ENCODE measurements at places on chromosomes 3 and 15. TPM values are rescaled to one million over a fixed set of nuclear protein-coding genes. Genes with fewer than 3 reads are reported as not detected.

The MFGE8 gene
- total RNA-seq = 32.0 TPM

The FAM81A gene
- 2.5 TPM for total RNA-seq

The ITGA11 gene
- not detected for total RNA-seq

The WDR93 gene
- total RNA-seq = 0.22 TPM

The SOX14 gene
- not detected for total RNA-seq

The KBTBD13 gene
- not detected for total RNA-seq

- peaks cover 22% of the 10 kb centered on the region for H3K36me3 ChIP-seq
Observed at GRCh38 chr3:113498221-113499005, 16.5 kb downstream of the SPICE1 start.

- peaks cover 18% of the 10 kb centered on the region for H3K27me3 ChIP-seq
- no peak for DNase-seq
- no peaks in the 10 kb centered on the region for H3K36me3 ChIP-seq
- no peak overlapping the region for H3K27ac ChIP-seq
- no peak overlapping the region for H3K4me3 ChIP-seq
- no peaks in the 10 kb centered on the region for H3K4me1 ChIP-seq
Observed at GRCh38 chr3:3109407-3110298, 521 bp downstream of the IL5RA start.

DNA sequence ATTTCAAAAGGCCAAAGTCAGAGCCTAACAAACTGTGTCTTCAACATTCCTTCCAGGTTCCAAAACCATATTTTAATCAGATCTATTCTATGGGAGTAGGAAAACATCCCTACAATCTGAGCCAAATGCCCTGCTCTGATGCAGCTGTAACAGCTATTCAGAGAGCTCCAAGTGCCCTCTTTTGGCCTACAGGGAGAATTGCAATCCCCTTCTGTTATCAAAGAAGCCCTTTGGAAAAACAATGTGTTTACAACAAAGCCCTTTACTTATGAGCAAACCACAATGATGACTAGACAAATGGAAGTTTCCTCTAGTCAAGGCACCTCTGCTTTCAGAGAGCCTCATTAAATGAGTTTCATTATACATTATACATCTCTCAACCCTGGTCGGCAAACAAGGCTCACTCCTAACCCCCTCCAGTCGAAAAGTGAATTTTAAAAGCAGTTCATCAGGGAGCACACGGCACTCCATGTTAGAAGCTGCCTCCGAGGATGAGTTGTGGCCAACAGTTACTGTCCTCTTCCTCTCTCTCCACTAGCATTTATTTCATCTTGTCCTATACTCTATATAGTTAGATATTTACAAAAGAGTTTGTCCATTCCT lies 42.6 kb upstream of the TMCO5A start:
- no peak overlapping the region for H3K27ac ChIP-seq
- H3K4me3 ChIP-seq = no peak overlapping the region
- DNase-seq = peak; percentile 72
- H3K27me3 ChIP-seq = peaks cover 23% of the 10 kb centered on the region

DNA sequence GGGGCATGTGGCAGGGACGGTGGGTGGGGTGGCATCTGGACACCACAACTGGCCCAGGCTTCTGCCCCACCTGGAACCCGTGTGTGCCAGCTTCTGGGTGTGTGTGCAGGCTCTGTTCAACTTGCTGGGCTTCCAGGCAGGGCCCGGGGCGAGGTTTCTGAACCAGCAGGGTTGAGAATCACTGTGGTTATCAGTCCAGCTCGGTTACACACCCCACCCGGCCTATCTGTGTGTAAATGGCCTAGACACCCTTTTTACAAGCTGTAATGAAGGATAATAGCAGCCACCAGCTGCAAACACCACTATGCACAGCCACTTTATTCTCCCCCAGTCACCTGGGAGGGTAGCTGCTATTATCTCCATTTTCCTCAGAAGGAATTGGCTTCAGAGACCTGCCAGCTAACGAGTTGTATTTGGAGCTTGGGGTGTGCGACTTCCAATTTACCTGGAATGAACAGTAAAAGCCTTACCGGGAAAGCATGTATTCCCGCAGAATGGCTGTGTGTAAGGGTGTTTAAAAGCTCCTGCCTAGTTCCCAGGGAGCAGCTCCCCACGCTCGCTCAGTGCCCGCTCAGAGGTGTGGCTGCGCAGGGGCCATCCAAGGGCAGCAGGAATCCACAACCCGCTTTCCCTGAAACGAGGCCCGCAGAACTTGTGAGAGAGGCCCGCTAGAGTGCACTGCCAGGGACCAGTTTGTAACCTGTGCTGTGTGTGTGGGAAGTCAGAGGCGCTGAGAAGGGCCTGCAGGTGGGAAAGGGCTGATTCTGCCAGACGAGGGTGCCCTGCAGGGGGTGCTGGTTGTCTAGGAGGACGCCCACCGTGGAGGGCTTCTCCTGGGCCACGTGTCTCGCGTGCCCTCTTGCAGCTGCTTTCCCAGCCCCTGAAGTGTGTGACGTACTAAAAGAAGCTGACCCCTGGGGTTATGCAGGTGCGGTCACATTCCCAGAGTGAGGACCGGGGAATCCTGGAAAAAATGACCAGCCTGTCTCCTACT lies 83.5 kb downstream of the C3orf70 start:
- H3K4me3 ChIP-seq = no peak overlapping the region
- no peak for DNase-seq
- H3K36me3 ChIP-seq = no peaks in the 10 kb centered on the region
- H3K27me3 ChIP-seq = no peaks in the 10 kb centered on the region

- no peak overlapping the region for H3K4me3 ChIP-seq
- H3K27ac ChIP-seq = no peak overlapping the region
- H3K36me3 ChIP-seq = no peaks in the 10 kb centered on the region
- no peaks in the 10 kb centered on the region for H3K27me3 ChIP-seq
Observed at GRCh38 chr15:87357637-87358313, 898.8 kb downstream of the NTRK3 start.

- H3K27ac ChIP-seq = no peak within 1 kb of the TSS
- peaks cover 19% of the 10 kb centered on the region for H3K4me1 ChIP-seq
- DNase-seq = no peak
- H3K4me3 ChIP-seq = no peak within 1 kb of the TSS
- H3K36me3 ChIP-seq = no peaks in the 10 kb centered on the region
- no peaks in the 10 kb centered on the region for H3K27me3 ChIP-seq
Observed at GRCh38 chr15:65044724-65045481, at the start of gene SLC51B. Gene SLC51B, plus strand, starts transcription at chr15:65045387. Its CDS starts 4,618 bp downstream, at chr15:65050005.

DNA sequence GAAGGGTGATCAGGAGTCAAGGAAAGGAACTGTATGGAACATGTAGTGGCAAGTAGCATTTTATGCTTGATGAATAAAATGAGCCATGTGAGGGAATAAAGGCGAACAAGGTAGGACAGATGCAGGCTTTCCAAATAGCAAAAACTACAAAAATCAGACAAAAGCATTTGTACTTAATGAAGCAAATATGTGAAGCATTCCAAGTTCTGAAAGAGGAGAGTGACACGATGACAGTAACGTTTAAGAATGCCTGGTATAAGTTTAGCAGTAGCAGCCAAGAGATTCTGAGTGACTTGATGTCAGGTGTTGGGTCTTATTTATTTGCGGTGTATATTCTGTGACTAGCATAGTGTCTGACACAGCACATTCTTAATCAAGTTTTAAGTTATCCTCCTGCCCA lies 408.2 kb upstream of the RASGRP1 start:
- H3K36me3 ChIP-seq = no peaks in the 10 kb centered on the region
- no peaks in the 10 kb centered on the region for H3K27me3 ChIP-seq
- DNase-seq = no peak
- no peak overlapping the region for H3K4me3 ChIP-seq
- no peak overlapping the region for H3K27ac ChIP-seq

GRCh38 chr15:95559875-95560394 lies 770.6 kb upstream of the NR2F2 start:
- H3K36me3 ChIP-seq = no peaks in the 10 kb centered on the region
- H3K4me1 ChIP-seq = peaks cover 31% of the 10 kb centered on the region
- H3K27ac ChIP-seq = peak overlapping the region; percentile 98
- peak; percentile 81 for DNase-seq

DNA sequence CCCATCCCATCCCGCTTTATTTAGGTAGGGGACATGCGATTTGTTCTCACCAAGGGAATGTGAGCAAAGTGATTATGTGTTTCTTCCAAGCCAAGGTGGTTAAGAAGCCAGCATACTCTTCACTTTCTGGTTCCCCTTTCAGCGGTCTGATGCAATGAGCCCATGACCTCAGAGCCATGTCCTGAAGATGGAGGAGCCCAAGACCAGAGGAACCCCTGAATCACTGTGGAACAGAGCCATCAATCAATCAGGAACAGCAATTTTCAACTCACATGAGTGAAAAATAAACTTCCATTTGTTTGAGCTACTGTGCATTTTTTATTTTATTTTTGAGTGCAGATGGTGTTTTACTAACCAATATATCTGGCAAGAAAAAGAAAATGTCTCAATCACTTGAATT lies 10.8 kb downstream of the THRB start:
- no peaks in the 10 kb centered on the region for H3K36me3 ChIP-seq
- H3K4me3 ChIP-seq = no peak overlapping the region
- DNase-seq = no peak
- no peak overlapping the region for H3K27ac ChIP-seq
- H3K27me3 ChIP-seq = no peaks in the 10 kb centered on the region

DNA sequence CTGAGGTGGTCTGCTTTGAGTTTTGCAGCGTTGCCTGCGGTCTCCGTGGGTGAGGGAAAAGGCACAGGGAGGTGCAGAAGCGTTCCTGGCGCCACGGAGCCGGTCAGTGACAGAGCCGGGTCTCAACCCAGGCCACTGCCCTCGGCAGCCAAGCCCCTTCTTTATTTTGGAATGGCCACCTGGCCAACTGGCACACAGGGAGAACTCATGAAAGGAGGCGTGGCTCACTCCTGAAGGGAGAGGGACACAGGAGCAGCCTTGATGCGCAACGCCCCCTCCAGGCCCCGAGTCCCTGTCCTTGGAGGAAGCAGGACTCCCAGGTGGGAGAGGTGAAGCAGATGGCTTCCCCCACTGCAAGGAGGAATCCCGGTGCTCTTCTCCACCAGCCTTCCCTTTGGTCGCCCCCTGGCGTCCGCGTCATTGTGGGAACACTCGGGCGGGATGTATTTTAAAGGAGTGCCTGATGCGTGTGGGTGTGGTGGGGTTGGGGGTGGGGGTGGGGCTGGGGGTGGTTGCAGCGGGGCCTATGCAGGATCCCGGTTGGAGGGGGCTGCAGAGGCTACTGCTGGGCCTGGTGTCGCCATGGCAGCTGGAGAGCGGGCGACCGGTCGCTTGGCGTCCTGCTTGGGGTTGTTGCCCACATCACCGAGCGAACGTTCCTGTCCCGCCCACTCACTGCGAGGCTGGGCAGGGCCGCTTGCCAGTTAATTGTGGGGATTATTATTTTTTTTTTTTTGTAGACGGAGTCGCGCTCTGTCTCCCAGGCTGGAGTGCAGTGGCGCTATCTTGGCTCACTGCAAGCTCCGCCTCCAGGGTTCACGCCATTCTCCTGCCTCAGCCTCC lies 32.6 kb downstream of the APBA2 start:
- no peak overlapping the region for H3K27ac ChIP-seq
- H3K27me3 ChIP-seq = no peaks in the 10 kb centered on the region
- H3K4me3 ChIP-seq = no peak overlapping the region
- DNase-seq = no peak

DNA sequence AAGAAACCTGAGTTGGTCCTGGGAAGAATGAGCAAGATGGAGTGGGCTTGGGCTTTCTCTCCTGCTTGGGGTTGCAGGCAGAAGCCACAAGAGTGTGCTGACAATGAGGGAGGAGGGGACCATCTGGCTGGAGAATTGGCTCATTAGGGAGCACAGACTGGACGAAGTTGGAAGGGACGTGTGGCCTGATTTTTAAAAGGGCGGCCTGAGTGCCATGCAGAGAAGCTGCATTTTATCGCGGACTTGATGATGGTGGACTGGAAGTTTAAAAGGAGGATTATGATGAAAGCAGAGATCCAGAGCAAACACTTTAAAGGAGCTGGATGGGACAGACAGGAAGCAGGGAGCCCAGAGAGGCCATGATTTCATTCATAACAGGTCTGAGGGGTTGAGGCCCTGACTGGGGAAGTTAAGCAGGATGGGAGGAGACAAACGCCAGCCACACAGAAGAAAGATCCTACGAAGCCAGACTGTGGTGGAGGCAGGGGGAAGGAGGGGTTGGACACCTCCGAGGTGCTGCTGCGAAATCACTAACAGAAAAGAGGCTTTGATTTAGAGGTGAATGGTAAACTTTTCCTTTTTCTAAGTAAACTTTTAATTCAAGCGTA lies 23.6 kb downstream of the TLNRD1 start:
- no peak for DNase-seq
- H3K4me1 ChIP-seq = peaks cover 4% of the 10 kb centered on the region
- no peak overlapping the region for H3K27ac ChIP-seq
- no peaks in the 10 kb centered on the region for H3K36me3 ChIP-seq

DNA sequence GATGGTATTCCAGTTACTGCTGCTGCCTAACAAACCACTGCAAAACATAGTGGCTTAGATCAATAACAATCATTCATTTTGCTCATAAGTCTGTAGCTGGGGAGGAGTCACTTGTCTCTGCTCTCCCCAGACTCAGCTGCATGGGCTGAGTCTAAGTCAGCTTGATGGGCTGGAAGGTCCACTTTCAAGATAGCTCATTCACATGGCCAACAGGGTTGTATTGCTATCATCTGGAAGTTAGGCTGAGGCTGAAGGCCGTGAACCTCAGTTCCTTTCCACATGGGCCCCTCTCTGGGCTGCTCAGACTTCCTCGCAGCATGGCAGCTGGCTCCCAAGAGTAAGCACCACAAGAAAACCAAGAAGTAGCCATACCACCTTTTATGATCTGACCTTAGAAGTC lies 28.7 kb upstream of the BFSP2 start:
- H3K27ac ChIP-seq = no peak overlapping the region
- no peaks in the 10 kb centered on the region for H3K4me1 ChIP-seq
- H3K27me3 ChIP-seq = peaks cover 11% of the 10 kb centered on the region
- no peaks in the 10 kb centered on the region for H3K36me3 ChIP-seq
- H3K4me3 ChIP-seq = no peak overlapping the region
- no peak for DNase-seq

DNA sequence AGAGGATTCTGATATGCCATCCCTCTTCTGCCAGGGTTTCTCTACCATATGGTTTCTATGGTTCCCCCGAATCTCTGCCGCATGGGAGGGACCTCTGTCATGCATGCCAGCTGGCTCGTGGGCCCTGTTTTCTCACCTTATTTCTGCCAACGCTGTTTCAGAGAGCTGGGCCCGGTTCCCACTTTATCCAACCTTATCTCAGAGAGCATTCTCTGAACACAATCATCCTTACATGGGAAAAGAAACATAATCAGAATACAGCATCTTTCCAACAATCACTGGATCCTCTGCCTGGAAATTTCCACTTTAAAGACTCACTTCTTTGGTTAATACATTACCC lies 234.5 kb upstream of the ZBTB20 start:
- DNase-seq = no peak
- no peaks in the 10 kb centered on the region for H3K4me1 ChIP-seq
- 0 out of 2 replicates have a peak, but pooled peaks cover 8% of the 10 kb centered on the region for H3K27me3 ChIP-seq
- H3K4me3 ChIP-seq = no peak overlapping the region
- H3K27ac ChIP-seq = no peak overlapping the region

Data from PC-3 (cell line).